ENCODE measurements at places on chromosomes 6 and 20.

GRCh38 chr6:894274-894673, 201.3 kb upstream of the EXOC2 start:
- no peak for DNase-seq

GRCh38 chr6:159590835-159591234, 102.2 kb downstream of the SOD2 start:
- DNase-seq = no peak

- DNase-seq = no peak
Measured at GRCh38 chr20:40493071-40493470, 196.0 kb downstream of the MAFB start.

GRCh38 chr6:16199804-16200203, 38.6 kb upstream of the GMPR start:
- DNase-seq = no peak

DNA sequence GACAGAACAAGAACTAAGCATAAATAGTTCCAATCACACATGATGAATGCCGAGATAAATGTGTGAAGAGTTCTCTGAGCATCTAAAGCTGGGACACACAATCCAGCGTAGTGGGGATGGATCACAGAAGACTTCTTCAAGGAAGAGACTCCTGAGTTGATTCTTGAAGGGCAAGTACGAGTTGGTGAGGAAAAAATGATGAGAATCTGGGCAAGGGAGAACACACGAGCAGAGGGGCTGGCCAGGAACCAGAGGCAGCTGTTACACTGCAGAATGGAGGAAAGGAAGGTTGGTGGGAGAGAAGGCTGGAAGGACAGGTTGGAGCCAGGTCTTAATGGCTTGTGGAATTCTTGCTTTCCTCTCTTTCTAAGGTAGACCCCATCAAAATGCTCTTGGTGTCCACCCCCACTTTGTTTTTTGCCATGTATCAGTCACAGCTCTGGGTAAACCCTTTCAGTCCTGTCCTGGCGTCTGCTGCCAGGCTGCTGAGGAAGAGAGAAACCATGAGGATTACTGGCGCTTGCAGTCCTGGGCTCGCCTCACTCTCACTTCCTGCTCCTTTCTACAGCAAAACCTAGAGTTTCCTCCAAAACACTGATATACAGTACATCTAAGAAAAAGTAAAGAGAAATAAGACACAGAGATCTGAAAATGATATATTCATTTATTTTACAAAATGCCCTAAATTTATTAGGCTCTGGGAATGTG, 127.6 kb upstream of the FAM184A start:
- DNase-seq = peak; percentile 23

- DNase-seq = no peak
Measured at GRCh38 chr6:157459327-157459726, 78.3 kb downstream of the ZDHHC14 start.

Measured in inflammatory macrophage treated with lipopolysaccharide for 4 hours (primary cell).